SJCRH30 (cell line): ENCODE measurements at places on chromosomes 1 and 21.

DNA sequence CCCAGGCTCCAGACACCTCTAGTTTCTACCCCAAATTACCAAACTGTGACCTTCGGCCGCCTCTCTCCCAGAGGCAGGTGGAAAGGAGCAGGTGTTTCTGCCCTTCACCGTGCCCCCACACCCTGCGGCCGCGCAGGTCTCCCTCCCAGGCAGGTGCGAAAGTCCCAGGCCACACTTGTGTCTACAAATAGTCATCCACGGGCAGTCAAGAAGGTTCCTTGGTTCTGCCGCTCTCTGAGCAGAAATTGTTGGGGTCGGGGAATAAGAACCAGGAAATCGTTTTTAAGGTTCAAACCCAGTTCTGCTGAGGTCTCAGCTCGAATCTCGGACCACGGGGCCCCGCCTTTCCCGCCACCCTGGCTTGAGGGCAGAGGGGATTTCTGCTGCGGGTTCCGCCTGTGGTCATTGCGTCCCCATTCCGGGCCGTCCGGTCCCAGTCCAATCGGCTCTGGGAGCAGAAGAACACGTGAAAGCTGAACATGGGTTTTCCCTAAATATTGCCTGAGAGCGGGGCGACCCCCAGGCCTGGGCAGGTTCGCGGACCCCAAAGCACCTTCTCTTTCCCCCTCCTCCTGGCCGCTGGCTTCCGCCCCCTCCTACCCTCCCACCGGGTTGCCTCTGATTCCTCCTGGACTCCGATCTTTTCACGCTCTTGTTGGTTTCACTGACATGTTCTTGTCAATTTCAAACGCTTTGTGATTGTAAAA, 1.2 kb upstream of the ATF3 start:
- DNase-seq = peak; percentile 38

GRCh38 chr1:24202556-24202955, 15.5 kb upstream of the IFNLR1 start:
- no peak for DNase-seq

DNA sequence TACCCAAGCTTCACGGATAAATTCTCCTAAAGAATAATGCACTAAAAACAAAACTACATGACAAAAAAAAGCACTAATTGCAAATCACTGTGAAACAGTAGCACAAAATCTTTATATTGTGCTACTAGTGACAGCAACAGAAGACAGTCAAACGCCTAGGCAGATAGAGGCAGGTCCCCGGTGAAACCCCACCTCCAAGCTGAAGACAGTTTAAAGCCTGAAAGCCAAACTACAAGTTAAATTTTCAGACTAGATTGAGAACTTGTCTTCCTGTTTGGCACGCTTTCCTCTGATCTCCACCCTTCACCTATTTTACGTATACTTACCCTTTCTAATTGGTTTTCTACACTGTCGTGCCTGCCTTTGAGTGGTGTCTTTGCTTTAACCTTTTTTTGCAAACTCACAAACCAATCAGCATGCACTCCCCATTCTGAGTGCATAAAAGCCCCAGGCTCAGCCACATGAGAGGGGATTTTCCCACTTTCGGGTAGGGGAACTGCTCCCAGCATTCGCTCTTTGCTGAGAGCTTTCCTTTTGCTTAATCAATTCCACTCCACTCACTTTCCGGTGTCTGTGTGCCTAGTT, 3.6 kb upstream of the BACH1 start:
- no peak for DNase-seq

DNA sequence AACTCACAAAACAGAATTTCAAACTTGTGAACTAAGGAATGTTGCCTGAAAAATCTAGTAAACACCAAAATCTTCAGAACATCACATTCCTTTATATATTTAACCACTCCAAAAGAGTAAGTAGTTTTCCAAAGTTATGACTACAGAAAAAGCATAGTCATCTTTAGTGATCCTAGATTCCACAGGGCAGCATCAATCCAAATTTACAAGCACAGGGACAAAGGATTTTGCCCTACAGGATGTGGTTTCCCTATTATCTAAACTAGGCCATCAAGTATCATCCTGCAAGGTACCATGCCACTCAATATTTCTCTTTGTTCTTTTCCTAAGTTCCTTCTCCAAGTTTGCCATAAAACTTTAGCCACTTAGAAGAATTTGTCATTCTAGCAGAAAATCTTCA, 33.0 kb downstream of the COP1 start:
- no peak for DNase-seq

- no peak for DNase-seq
Observed at GRCh38 chr1:114482585-114482984, 28.4 kb downstream of the TRIM33 start.
